ENCODE measurements at places on chromosomes 2 and 18. TPM values are rescaled to one million over a fixed set of nuclear protein-coding genes. Genes with fewer than 3 reads are reported as not detected.

Gene REL
- total RNA-seq, result 10.6 TPM

Gene LOXHD1
- total RNA-seq, result not detected

Gene ABCA12
- total RNA-seq, result not detected

Gene RNMT
- 21.3 TPM for total RNA-seq

Gene CPLX4
- total RNA-seq, result not detected

Gene CHRNG
- total RNA-seq, result not detected

Gene ADAM23
- total RNA-seq, result 5.3 TPM

Gene TMEM163
- total RNA-seq, result 13.1 TPM

Gene ALK
- 0.09 TPM for total RNA-seq

Gene TMEM247
- not detected for total RNA-seq

Gene SCG2
- 281 TPM for total RNA-seq

Gene CRYBA2
- not detected for total RNA-seq

Gene RND3
- total RNA-seq, result 46.1 TPM

Gene HOXD10
- total RNA-seq, result 0.23 TPM

Gene SLC39A10
- 62.5 TPM for total RNA-seq

Gene ANKRD53
- 1.5 TPM for total RNA-seq

Gene PEX13
- total RNA-seq, result 32.4 TPM

Gene VWA3B
- not detected for total RNA-seq

Gene MAL
- total RNA-seq, result not detected

Gene SOWAHC
- 8.4 TPM for total RNA-seq

Gene MC2R
- 371 TPM for total RNA-seq
